H7 (cell line): ENCODE measurements at places on chromosomes 5 and 9. TPM values are rescaled to one million over a fixed set of nuclear protein-coding genes. Genes with fewer than 3 reads are reported as not detected.

Gene SEMA6A
- total RNA-seq, result 207 and 294 TPM in 2 replicates

GRCh38 chr9:135347461-135347860, 132.1 kb upstream of the PPP1R26 start:
- DNase-seq, result no peak

DNA sequence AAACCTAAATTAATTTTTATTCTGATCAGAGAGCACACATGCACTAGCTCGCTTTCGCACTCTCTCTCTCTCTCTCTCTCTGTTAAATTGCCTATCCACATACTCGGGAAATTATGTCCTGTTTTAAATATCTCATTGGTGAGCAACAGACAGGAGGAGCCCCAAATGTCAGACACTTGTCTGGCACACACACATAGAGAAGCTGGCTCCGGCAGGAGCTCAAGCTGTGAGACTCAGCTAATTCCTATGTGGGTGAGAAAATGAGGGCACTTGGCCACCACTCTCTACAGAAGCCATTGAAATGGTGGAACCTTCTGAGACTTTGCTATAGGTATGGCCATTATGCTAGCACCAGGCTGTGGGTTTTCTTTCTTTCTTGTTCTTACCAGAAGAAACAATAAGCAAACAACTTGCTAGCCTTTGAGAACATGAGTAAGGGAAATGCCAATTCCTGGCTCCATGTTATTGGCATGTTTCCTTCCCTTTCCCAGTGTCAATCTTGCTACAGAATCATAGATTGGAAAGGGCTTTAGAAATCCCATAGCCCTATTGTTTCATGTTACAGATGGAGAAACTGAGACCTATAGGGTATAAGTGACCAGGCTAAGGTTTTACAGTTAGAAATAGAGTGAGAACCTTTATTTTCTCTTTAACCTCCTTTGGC, 9.0 kb downstream of the RFX3 start:
- DNase-seq, result no peak

Gene PTGER4
- 0.07 and 0.31 TPM in 2 replicates for total RNA-seq

- no peak for DNase-seq
These were observed 56.8 kb upstream of the ALDH1B1 start for GRCh38 chr9:38335686-38336085.

Gene TAF1L
- not detected in 2 replicates for total RNA-seq

Gene GAPT
- not detected in 2 replicates for total RNA-seq

Gene PLK2
- 7.1 and 7.7 TPM in 2 replicates for total RNA-seq

GRCh38 chr5:154758493-154758892, 3.3 kb downstream of the LARP1 start:
- DNase-seq, result no peak

DNA sequence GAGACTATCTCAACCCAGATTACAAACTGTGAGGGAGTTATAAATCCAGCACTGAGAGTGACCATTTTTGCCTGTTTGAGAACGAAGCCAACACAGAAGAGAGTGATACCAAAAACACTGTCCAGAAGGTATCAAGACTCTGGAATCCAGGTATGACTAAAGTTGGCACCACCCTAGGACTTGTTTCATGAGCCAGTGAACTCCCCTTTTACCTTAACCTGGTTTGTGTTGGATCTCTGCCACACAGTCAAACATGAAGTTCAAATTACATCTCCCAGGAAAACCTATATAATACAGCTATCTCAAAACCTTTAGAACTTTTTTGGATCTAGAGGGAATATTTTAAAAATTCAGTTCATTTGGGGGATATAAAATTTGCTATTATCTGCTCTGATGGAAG, 11.4 kb downstream of the ZBTB5 start:
- DNase-seq, result no peak

Gene ADAMTS12
- total RNA-seq, result 2.7 and 3.0 TPM in 2 replicates

- peak; percentile 85 for DNase-seq
These were observed 56.5 kb upstream of the NOTCH1 start for GRCh38 chr9:136602193-136602885.

DNA sequence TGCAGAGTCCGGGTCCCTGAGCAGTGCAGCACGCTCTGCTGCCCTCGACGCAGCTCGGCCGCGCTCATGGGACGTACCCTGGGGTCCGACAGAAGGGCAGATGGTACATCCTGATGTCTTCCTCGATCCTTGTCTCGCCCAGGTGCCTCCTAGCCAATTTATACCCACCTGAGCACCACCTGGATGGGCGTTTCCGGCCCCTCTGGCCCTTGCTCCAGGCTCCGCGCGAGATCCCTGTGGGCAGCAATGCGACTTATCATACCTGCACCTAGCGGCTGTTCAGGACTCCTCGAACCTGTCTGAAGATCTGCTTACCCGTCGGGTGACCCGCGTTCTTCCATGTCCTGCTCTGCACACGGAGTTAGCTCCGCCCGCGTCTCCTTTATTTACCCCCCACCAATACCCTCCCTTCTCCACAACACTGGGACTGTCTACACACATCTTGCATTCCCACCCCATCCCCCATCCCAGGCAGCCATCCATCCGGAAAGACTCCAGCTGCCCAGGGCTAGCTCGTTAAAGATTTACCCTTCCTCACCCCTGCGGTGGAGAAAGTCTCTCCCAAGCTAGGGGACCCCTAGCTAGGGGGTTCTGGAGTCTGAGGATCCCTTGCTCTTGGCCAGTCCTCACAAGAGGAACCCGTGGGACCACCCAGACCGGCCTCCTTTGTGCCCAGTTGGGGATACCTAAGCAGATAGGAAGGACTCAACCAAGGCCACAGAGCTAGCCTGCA, at the start of gene KIF12:
Gene KIF12 (minus strand): TSS at position 357 of the 733 bp plus-strand sequence. CDS start 16 bp downstream, at position 341.
- no peak for DNase-seq
